IMR-90 (cell line): ENCODE measurements at places on chromosomes 13 and 19. TPM values are rescaled to one million over a fixed set of nuclear protein-coding genes. Genes with fewer than 3 reads are reported as not detected.

TBXA2R gene
- total RNA-seq = 0.28 and 0.36 TPM in 2 replicates

ZNF784 gene
- 2.5 TPM in 2 replicates for total RNA-seq

SMIM44 gene
- total RNA-seq = not detected in 2 replicates

VPS36 gene
- 16.7 and 23.1 TPM in 2 replicates for total RNA-seq

LIG1 gene
- 24.9 and 30.8 TPM in 2 replicates for total RNA-seq

GNG7 gene
- under 0.01 TPM in 2 replicates for total RNA-seq

RPS16 gene
- 320 and 410 TPM in 2 replicates for total RNA-seq

PRSS57 gene
- total RNA-seq = not detected in 2 replicates

ZNF529 gene
- 6.8 and 8.6 TPM in 2 replicates for total RNA-seq

ICAM5 gene
- 2.5 and 3.0 TPM in 2 replicates for total RNA-seq

PLPP2 gene
- total RNA-seq = 2.3 and 2.8 TPM in 2 replicates
